ENCODE measurements at places on chromosomes 11 and 22.

DNA sequence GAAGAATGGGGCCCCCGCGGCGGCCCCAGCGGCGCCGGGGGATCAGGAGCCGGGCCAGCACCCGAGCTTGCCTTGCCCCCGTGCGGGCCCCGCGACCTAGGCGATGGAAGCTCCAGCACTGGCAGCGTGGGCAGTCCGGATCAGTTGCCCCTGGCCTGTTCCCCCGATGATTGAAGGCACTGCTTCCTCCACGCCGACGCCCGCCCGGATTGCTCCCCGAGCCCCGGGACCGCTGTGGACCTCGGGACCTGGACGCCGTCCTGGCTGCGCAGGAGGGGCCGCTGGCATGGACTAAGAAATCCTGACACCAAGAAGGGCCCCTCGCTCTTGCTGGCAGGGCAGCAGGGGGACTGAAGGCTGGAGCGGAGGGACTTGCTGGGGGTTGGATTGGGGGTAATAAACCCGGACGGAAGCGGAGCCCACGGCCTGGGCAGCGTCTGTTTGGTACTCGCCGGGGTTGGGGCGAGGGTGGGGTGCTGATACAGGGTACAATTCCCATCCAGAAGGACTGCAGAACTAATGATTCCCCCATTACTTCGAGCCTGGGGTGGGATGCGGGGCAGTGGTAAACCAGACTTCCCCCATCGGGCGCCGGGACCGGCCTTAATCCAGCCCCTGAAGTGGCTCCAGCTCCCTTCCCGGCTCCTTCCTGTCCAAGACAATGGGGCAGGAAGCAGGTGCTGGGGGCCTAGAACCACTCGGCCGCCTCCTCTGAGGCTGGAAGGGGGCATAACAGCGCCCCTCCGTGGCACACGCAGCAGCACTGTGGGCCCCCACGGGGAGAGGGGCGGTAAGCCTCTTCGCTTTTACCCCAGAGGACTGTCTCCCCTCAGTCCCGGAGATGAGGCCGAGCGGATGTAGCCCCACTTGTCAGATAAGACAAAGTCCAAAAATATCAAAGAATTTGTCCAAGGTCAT lies 1.0 kb downstream of the CCDC85B start:
- peak; percentile 36 for DNase-seq

DNA sequence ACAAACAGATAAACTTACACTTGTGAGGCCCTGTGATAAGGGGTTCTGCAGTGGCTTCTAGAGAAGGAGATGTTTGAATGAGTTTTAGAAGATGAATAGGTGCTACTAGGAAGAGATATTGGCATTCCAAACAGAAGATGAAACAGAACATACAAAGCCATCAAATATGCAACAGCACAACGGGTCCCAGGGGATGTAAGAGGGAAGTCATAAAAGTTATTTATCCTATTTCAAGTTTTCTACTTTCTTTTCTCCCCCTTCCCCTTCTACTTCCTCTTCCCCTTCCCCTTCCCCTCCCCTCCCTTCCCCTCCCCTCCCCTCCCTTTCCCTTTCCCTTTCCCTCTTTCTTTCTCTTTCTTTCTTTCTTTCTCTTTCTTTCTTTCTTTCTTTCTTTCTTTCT lies 94.9 kb upstream of the CADM1 start:
- no peak for DNase-seq

- peak; percentile 73 for DNase-seq
These were observed 94.4 kb downstream of the SCN3B start for GRCh38 chr11:123560006-123560405.

DNA sequence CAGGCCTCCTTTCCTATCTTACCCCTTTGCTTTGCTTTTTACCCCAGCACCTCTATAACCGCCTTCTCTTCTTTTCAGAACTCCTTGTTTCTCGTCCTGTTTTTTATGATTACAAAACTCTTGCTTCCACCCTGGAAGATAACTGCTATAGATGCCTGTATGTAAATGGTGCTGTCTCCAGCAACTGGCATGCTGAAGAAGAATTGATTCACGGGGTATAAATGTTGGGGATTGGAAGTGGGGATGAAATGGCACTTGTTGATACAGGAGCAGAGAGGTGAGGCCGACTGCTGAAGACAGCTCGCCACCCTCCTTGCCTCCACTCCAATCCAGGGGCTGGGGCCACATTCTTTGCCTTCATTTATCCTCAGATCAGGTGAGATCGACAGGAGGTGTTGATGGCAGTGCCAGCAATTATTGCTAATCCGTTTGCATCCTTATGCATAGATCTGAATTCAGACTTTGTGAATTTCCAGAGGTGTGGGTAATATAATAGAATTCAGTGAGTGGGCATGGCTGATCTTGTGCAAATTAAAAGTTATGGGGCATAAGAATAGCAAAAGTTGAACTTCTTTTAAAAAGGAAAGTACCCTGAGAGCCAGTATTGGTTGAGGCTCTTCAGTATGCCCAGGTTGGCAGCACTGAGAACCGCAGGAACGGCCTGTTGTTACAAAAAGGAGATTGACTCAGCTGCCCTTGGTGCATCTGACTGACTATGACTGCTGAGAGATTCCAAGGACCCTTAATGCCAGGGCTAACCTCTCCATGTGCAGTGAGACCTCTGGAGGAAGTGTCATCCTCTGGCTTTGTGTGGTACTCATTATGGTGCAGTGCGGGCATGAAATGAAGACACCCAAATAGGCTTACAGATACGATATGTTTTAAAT lies 5.3 kb downstream of the NEAT1 start:
- no peak for DNase-seq

DNA sequence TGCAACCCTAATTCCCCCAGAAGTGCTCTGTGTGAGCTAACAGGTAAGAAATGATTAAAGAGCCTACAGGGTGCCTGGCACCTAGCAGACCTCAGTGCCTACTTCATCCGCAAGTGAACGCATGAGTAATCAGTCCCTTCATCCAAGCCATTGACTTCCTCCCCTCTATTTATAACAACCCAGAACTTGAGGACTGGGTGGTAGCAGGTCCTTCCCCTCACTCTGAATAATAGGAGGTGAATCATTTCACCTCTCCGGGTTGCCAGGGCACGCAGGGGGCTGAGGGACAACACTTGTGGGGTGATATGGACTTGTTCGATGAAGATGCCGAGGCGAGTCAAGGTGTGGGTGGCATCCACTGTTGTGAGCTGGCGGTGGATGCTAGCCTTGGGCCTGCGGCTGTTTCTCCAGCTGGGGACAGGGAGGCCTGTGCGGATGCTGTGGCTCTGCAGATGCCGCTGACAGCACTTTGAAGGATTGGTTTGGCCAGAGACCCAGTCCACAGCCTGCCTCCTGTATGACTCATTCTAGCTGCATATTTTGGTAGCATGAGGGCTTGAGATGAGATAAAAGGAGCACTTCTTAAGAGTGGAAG lies 11.7 kb upstream of the SORL1-AS1 start:
- peak; percentile 70 for DNase-seq

GRCh38 chr22:27740202-27740748 lies 61.3 kb downstream of the MN1 start:
- DNase-seq: no peak

GRCh38 chr11:35998634-35999033 lies 54.8 kb downstream of the LDLRAD3 start:
- DNase-seq: no peak

GRCh38 chr22:32606181-32606580 lies 131.6 kb downstream of the FBXO7 start:
- no peak for DNase-seq

GRCh38 chr11:67024410-67024809 lies 1.5 kb downstream of the SYT12 start:
- no peak for DNase-seq

- no peak for DNase-seq
These were observed 12.7 kb downstream of the PDHX start for GRCh38 chr11:34928960-34929680.

- DNase-seq: peak; percentile 56
These were observed 6.8 kb upstream of the CDKN1C start for GRCh38 chr11:2892215-2892966.

DNA sequence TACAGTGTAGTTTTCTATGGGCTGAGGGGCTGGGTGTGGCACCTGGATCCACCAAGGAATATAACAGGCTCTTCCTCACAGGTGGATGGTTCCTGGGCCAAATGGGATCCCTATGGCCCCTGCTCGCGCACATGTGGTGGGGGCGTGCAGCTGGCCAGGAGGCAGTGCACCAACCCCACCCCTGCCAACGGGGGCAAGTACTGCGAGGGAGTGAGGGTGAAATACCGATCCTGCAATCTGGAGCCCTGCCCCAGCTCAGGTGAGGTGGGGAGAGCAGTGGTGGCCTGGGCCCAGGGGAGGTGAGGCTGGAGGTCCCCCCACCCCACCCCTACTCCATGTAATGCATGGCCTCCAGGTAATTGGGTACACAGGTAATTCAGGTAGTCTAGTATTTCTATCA lies 20.7 kb downstream of the ADAMTS15 start:
- no peak for DNase-seq

- DNase-seq: peak; percentile 53
These were observed 14.3 kb upstream of the HPX start for GRCh38 chr11:6455070-6455469.

DNA sequence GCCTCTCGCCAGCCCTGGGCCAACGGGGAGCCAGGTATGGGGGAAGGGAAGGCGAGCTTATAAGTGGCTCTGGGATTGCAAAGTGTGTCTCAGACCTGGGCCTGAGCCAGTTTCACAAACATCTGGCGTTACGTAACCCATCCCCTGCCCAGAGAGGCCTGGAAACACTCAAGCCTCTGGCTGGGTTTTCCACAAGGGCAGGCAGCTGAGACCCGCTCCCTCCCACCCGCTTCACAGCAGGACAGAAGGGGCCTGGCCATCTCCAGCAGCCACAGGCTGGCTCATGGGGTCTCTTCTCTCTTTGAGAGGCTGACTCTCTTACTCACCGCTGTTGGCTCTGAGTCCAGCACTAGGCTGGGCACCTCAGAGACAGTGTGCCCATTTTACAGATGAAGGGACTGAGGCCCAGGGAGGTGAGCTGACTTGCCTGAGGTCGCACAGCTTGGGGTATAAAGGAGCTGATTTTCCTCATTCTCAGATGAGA lies 44.5 kb downstream of the TRIOBP start:
- peak; percentile 92 for DNase-seq

- DNase-seq: no peak
These were observed 2.9 kb upstream of the PRDM11 start for GRCh38 chr11:45143494-45143893.

DNA sequence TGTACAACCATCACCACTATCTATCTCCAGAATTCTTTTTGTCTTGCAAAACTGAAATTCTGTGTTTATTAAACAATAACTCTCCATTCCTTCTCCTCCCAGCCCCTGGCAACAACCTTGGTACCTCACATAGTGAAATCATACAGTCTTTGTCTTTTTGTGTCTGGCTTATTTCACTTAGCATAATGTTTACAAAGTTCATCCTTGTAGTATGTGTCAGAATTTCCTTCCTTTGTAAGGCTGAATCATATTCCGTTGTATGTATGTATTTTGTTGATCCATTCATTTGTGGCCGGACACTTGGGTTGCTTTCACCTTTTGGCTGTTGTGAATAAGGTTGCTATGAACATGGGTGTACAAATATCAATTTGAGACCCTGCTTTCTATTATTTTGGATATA lies 243.7 kb upstream of the TBCEL start:
- DNase-seq: no peak

GRCh38 chr22:31105282-31105929 lies 2.0 kb downstream of the SELENOM start:
- no peak for DNase-seq

- DNase-seq: peak; percentile 64
These were observed 31.4 kb downstream of the RSPH14 start for GRCh38 chr22:23110190-23110921.

- no peak for DNase-seq
These were observed 72.3 kb upstream of the TP53I11 start for GRCh38 chr11:45023065-45023365.

DNA sequence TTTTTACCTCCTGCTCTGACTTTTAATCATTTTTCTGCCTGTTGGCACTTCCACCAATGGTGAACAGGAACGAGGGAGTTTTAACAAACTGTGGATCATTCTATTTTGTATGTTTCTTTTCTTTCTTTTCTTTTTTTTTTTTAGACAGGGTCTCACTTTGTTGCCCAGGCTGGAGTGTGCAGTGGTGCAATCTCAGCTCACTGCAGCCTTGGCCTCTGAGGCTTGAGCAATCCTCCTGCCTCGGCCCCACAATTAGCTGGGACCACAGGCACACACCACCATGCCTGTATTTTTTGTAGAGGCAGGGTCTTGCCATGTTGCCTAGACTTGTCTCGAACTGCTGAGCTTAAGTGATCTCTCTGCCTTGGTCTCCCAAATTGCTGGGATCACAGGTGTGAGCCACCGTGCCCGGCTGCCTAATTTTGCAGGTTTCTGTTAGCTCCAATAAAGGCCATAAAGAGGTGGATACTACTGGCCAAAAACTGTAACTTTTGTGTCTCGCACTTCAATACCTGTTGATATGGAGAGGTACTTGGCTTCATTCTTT lies 59.8 kb downstream of the SLC25A17 start:
- no peak for DNase-seq

DNA sequence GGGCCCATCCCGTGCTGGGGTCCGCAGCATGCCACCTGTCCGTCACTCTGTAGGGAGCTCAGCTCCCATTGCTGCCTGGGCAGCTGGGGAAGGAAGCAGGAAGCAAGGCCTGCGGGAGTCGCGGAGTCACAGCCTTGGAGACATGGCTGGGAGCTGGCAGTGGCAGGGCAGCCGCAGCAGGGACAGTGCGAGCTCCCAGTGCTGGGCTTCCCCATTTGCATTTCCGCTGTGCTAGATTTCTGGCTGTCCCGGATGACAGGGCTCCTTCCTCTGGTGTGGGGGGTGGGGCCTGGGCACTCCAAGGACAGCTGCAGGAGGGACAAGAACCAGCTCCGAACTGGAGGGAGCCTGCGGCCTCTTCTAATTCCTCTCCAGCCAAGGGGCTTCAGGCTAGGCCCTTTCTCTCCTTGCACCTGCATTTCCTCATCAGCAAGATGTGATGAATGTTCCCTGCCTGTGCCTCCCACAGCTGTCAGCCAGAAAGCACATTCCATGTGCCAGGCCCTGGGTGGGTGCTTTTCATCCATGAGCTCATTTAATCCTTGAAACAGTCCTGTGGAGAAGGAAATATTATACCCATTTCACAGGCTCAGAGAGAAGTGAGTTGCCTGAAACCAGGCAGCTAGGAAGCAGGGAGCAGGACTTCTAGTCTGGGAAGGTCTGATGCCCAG lies 48.0 kb downstream of the MYO7A start:
- DNase-seq: no peak

DNA sequence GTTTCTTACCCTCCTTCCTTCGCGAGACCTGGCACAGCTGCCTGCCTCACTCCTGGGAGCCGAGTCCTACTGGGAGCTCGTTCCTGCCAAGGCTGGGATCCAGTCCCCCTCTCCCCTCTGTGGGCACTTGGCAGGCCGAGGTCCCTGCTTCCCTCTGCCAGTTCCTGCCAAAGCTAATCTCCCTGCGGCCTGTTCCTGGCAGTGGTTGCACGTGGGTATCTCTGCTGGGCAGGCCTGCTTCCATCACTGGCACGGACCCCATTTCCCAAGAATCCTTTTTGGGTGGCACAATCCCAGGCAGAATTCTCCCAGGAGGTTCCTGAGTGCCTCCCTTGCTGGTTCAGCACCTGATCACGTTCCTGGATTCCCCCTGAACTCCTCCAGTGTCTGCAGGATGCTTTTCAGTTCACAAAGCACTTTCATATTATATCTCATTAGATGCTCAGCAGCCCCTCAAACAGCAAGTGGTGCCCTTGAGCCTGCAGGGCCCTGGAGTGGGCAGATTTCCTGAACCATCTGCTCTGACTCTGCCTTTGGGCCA lies 96.5 kb downstream of the RRM1 start:
- no peak for DNase-seq

GRCh38 chr11:108891909-108892511 lies 227.1 kb downstream of the DDX10 start:
- DNase-seq: peak; percentile 32

GRCh38 chr11:122436188-122436555 lies 219.3 kb upstream of the UBASH3B start:
- no peak for DNase-seq
